ENCODE measurements at places on chromosomes 3 and 15.

DNA sequence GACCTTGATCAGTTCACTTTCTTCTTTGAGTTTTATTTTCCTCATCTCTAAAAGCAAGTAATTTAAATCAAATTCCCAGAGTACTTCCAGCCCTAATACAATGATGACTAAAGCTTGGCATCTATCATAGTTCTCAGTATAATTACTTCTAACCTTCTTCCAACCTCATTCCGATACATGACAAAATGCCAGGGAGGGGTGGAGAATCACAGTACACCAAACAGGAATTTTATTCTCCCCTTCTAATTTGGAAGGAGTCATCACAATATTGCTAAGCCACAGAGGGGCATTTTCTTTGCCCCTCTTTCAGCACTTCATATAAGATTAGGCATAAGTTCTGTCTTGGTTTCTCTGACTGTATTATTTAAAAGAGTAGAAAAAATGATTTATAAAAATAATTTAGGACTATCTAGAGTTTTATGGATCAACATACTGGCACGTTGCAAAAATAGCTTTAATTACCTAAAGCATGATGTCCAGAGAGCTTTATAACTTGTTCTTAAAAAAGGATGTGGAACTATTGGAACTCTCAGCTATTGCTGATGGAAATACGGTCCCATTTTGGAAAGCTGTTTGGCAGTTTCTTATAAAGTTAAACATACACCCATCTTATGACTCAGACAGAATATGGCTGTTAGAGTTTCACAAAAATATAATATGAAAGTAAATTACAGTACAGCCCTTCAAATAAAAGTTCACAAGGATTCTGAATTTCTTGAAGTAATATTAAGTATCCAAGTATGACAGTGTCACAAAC is 86.9 kb upstream of the UBE2E2 start:
- DNase-seq = no peak

DNA sequence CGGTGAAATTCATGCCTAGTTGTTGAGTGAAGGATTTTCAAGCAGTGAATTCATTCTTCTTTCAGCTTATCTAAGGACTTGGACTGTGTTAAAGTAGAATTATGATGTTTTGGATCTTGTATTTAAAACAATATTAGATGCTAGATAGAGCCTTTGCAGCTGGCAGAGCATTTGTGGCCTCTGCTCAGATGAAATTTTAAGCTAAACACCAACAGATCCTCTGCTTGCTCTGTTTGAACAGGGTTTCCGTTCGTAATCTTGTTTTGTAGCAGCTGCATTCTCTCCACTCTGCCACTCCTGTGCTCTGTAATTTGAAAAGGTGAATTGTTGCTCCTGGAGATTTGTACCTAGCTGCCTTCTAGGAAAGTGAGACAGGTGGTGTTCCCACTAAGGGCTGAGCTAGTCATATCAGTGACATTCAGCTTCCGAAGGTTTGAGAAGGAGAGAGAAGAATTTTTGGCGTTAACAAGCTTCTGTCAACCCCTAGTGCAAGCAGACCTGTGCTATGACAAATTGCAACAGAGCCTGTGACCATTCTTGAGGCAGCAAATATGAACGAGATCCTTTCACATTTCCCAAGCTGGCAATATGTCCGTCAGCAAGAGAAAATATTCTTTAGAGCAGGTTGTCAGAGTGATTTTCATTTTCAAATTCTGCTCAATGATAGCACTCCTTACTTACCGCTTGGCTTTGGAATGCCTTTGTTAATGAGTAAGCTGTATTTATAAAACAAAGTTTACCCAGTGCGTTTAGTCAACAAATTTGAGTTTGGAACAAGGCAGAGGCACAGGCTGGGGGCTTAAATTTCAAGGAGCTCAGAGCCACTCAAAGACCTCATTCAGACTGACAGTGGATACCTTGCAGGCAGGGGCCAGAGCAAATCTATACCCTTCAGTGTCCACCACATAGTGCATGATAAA is 5.3 kb downstream of the CHST2 start:
- DNase-seq = no peak

- DNase-seq = no peak
These were observed 58.5 kb upstream of the RAP2B start for GRCh38 chr3:153103406-153103945.

GRCh38 chr15:28006116-28006905 is 92.8 kb downstream of the OCA2 start:
- DNase-seq = no peak

GRCh38 chr3:29242296-29242695 is 38.6 kb upstream of the RBMS3 start:
- no peak for DNase-seq

DNA sequence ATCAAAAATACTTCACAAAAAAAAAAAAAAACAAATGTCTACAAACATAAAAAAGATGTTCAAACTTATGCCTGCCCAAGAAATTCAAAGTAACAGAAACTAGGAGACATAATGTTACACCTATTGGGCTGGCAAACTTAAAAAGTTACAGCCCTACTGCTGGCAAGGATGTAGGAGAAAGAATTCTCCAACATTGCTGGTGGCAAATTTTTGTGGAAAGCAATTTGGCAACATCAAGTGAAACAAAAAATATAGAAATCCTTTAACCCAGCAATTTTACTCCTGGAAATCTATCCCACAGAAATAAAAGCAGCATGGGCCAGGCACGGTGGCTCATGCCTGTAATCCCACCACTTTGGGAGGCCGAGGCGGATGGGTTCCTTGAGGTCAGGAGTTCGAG is 73.2 kb downstream of the STAG1 start:
- no peak for DNase-seq

DNA sequence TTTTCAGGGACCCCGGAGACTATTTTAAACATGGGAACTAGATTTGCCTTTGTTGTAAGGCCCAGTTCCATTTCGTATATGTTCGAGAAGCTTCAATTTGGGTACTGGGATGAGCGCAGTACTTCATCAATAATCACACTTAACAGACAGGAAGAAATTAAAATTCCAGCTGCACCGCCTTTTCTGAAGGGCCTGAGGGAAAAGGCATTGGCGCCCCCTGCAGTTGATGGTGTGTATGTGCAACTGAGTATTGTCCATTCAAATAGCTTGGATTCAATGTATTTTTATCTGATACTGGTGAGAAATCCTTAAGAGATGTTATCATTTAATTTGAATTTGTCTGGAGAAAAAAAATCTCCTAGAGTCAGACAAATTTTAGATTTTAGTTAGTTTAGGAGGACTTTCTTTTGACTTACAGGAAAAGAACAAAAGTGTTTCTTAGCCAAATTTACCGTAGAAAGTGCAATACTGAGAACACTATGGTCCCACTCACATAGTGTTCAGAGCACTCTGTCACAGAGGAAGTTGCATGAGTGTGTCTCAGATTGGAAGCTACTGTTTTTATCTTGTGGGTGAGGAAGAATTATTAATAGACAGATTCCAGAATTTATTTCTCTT is 5.4 kb upstream of the ALDH1A2 start:
- peak; percentile 4 for DNase-seq

- DNase-seq = no peak
These were observed 43.3 kb downstream of the RBMS3 start for GRCh38 chr3:29324180-29324651.

DNA sequence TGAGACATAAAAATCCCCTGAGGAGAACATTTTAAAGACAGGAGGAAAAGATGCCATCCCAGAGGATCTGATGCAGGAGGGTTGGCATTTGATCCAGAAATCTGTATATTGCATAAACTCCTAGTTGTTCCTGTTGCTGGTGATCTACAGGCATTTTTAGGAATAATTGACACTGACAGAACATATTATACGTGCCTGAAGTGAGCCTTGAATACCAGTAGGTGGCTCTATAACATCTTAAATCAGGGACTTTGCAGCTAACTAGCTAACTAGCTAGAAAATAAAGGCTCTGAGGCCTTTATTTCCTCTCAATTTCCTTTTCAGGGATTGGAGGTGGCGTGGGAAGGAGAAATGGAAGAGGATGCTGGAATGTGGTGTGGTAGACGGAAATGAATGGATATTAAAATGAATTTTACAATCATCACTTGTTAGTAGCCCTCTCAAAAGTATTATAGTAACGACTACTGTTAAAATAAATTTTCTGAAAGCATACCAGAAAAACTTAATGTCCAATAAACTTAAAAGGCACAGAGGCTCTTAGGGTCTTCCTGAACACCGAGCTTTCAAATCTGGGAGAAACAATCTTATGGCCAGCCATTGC is 73.8 kb upstream of the ZBED2 start:
- peak; percentile 40 for DNase-seq

- DNase-seq = no peak
These were observed 35.0 kb downstream of the TNK2 start for GRCh38 chr3:195873281-195873887.

GRCh38 chr3:43707266-43707665 is 16.5 kb downstream of the ABHD5 start:
- no peak for DNase-seq

DNA sequence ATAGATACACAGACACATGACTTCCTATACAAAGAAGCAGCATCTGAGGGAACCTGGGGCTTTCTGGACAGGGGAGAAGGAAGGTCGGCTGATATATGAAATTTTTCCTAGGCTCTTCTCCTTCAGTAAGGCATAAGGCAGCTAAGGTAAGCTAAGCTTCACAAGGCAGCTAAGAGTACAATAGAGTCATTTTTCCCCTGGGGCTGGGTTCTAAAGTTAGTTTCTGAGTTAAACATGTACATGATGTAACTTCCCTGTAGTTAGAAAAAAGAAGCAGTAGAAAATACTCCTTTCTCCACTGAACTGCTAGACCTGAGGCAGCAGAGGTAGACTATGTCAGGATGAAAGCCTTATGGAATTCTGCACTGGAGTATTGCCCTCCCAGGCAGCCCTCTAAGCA is 109.6 kb downstream of the PLD1 start:
- no peak for DNase-seq

DNA sequence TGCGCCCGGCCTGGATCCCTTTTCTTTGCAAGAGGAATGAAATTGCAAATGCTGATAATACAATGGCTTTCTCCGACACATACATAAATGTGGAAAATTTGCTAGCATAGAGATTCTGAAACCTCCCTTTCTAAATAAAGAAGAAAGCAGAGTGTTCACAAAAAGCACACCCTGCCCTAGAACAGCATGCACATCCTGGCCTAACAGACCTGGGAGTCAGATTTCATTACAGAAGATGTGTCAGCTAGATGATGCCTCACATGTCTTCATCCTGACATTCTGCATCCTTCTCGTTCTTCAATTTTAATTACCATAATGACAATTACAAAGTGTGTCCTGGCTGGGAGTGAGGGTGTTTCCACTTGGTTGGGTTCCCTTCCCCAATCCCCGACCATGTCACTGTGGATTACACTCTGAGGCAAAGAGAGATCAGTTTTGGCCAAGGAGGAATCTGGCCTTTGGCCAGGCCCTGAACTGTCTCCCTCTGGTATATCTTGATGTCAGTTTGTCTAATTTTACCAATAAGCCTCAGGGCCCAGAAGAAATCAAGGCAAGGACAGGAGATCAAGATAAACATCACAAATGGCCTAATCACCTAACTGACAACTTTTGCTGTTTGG is 104.9 kb upstream of the SPATA12 start:
- DNase-seq = no peak

DNA sequence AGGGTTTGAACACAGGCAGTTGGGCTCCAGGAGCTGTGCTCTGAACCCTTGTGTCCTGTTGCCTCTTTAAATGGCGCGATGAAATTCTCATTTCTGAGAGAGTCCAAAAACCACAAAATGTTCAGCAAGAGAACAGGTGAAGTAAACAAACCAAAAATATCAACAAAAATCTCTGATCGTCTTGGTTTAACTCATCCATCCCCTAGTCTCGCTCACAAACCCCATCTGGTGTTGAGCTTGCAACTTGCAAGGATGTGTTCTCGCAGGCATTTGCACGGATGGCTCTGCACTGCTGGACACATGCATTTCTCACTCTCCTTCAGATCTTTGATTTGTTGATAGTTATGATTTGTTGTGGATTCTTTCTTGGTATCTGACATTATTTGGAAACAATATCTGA is 31.1 kb downstream of the FAH start:
- DNase-seq = no peak

DNA sequence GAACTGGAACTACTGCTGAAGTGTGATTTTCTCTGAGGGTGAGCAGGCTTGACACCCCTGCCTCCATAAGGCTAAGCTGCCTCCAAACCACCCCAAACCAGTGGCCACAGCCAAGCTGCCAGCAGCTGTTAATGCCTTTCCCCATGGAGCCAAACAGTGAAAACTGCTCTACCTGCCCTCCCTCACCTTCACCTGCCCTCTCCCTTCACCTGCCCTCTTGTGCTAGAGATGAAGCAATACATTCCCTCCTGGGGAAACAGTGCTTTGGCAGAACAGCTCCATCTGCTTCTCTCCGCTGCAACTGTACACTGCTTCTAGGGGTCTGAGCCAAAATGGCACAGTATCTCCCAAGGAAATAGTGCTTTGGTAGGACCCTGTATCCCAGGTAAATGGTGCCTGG is 374.1 kb downstream of the FHIT start:
- DNase-seq = no peak

DNA sequence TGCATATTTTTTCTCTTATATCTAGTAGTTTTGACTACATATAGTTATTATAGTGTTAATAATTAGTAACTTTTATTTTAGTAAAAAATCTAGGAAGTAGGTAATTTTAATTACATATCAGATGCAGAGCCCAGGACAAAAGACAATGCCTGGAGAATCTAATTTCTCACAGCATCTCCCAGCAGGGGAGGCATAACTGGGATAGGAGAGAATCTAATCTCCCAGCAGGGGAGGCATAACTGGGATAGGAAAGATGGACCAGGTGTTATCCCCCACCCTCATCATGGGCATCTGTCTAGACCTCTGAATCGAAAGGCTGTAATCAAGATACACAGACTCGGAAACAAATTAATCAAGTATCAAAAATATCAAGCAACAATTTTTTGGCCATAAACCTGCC is 58.2 kb downstream of the OSTN start:
- DNase-seq = no peak

DNA sequence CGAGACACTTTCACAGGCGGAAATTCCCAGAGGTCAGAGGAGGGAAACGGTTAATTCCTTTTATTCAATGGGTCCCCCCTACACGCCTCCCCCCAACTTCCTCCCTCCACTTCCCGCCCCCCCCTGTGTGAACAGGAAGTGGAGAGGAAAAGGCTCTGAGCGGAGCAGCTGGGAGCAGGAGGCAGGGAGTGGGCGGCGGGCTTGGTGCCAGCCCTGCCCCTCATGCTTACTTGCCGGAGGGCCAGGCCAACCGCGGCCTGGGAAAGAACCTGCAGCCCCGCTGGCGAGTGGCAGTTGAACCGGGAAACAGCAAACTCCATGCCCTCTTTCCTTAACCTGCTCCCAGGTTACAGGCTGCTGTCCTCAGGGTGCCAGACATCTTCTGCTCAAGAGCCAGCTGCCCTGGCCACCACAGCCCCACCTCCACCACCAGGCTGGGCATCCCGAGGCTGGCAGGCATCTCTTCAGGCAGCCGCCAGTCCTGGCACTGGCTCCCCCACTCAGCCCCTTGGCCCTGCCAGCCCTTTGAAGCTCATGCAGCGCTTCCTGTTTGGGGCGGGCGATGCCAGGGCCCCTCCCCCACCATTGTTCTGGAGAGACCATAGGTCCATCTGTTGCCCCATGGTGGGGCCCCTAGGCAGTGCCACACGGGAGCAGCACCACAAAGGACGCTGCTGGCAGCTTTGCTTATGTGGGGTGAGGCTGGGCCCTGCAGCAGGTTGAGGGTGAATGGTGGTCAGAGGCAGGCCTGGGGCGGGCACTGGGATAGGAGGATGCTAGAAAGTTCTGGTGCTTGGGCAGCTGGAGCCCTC is 12.9 kb downstream of the VPS18 start:
- DNase-seq = peak; percentile 63

GRCh38 chr3:45538641-45538986 is 55.9 kb upstream of the LIMD1 start:
- DNase-seq = no peak

Data from CD4-positive, alpha-beta T cell treated with Interleukin-6 at 100 ng/mL for 8 hours (primary cell).